CD14-positive monocyte (primary cell): ENCODE measurements at places on chromosomes 2 and 18.

DNA sequence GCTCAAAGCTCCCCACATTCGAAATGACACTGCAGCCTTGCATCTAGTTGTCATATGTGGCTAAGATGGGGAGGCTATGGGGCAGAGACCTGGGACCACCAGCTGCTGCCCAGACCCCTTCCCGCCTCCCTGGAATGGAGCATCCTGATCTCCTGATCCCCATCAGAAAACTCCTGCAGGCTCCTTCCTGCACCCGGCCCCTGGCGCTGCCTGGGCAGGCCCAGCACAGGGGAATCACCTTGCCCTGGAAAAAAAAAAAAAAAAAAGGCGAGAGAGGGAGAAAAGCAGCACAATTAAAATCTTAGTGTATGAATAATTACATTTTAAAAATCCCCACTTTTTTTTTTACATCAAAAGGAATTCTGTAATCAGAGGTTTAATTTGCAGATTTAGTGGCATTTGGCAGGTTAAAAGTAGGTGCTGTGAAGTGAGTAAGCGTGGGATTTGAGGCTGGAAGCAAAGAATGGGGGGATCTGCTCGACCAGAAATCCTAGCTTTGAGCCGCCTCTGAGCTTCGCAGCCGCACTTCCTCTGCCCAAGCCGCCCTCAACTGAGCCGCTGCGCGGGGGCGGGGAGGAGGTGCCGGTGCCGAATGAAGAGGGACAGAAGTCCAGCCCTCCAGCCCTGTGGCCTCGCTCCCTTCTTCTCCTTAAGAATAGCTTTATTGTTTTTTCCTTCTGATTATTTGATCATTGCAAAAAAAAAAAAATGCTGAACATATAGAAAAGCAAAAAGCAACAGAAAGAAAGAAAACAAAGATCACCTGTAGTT, 30.0 kb downstream of the THNSL2 start:
- no peak for DNase-seq

- DNase-seq = no peak
Measured at GRCh38 chr18:78722386-78722785, 257.2 kb upstream of the SALL3 start.

GRCh38 chr2:59892398-59892797, 661.1 kb downstream of the BCL11A start:
- DNase-seq = no peak

DNA sequence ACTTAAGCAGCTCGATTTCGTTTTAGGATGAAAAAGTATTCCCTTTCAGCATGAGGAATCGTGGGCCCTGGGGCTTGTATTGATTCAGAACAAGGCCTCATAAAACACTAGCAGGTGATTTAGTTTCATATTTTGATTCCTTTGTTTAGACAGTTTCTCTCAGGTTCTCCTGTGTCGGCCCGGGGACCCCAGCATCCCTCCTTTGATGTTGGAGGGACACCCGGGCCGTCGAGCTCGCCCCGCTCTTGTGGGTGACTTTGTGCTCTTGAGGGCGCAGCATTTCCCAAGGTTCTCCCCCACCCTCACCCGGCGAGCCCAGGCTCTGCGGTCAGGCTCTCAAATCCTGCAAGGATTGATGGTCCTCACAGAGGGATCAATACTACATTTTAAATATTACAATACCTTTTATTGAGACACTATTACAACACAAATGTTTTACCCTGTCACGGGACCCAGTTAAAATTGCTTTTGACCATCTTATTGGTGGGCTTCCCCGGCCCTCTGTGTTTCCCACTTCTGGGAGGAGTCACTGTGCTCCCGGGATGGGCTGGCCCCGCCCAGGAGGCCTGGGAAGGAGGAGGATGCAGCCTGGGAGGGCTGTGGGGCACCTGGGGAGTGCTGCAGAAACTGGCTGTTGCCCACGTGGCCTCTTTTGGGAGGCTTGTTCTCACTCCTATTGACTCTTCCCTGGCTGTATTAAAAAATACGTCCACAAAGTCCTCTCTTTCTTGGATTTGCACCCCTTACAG, 222.6 kb downstream of the INSIG2 start:
- DNase-seq = no peak

DNA sequence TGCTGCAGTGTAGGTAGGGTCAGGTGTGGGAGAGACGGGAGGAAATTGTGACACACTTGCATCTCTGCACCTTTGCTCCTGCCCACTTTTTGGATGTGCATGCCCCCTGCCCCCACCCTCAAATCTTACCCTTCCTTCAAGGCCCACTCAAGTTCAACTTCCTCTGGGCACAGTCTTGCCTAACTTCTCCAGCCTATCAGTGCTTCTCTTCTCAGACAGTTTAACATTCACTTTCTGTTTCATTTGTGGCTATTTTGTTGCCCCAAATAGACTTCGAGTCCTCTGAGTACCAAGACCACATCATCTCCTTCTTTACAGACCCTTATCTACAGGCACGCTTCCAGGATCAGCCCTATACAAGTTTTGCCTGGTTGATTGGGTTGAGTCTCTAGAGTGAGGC, 2.7 kb downstream of the ST8SIA5 start:
- DNase-seq = no peak

DNA sequence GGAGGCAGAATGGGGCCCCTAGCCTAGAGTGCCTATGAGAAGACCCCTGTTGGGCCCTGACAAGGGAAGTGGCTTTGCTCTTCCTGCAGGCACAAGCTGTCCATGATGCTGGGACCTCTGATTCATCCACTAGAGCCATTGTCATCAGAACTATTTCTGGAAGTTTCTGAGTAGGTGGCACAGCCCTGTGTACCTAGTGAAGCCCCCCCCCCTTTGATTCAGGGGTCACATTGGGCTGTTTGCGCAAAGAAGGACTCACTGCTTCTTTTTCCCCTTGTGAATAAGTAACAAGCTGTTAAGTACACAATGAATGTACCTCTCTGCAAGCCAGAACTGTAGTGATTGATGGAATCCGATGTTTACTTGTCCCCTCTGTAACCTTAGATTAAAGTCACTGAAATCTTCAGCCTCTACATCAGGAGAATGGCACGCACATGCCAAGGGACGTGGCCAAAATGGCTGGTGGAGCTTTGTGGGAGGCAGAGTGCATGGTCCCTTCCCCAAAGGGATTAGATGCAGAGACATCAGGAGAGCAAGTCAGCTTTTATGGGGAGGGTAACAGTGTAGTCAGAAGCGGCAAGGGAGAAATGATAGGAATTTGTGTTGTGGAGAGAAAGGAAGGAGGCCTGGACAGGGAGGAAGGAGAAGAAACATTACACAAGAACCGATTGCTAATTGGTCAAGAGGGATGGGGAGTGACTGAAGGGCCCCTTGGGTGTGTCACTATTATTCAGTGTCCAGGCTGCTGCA, 267.6 kb upstream of the RAB12 start:
- no peak for DNase-seq

DNA sequence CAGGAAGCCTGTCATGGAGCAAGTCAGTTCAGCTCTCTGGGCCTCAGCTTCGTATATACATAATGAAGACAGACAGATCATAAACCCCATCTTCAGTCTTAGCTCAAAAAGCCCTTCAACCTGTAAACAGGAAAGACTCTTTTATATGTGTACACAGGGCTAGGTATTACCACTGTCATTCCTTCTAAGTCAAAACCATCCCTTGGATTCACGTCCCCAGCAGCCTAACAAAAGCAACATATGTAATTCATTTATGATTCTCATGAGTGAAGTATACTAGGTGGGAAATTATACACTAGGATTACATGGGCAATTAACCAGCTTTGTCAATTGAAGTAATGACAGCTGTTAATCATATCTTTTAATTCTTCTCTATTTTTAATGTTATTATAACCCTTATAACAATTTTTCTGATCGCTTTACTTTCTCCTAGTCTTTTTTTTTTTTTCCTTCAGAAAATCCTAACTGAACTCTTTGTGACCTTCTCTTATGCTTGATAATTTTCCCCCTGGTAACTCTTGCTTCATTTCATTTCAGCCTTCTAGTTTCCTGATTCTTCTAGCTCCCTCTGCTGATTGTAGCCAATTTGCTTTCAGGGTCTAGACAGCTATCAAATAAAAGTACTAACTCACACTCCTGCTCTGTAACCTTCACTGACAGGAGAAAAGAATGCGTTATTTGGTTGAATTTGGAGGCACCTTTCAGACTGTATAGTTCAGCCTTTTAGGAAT, 99.7 kb downstream of the RBM43 start:
- DNase-seq = no peak

DNA sequence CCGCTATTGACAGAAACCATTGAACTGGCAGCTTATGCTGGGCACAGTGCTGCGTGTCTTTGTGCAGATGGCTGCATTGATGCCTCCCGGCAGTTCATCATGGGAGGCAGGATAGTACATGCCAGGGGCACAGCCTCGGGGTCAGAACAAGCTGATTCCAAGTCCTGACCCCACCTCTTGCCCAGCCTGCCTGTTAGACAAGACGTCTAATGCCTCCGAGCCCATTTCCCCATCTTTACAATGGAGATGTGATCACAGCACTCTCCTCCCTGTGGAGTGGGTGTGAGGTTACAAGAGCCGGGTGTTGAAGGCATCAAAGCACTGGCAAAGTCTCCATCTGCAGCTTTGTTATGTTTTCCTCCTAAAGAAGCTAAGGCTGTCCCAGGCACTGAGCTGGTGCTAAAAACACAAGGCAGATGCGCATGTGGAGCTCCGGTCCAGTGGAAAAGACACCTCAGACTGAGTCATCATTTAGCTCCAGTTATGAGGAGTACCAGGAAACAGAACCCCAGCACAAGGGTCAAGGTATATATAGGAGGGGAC, 125.7 kb upstream of the EPAS1 start:
- DNase-seq = no peak

GRCh38 chr18:59468821-59469220, 109.8 kb upstream of the LMAN1 start:
- no peak for DNase-seq

DNA sequence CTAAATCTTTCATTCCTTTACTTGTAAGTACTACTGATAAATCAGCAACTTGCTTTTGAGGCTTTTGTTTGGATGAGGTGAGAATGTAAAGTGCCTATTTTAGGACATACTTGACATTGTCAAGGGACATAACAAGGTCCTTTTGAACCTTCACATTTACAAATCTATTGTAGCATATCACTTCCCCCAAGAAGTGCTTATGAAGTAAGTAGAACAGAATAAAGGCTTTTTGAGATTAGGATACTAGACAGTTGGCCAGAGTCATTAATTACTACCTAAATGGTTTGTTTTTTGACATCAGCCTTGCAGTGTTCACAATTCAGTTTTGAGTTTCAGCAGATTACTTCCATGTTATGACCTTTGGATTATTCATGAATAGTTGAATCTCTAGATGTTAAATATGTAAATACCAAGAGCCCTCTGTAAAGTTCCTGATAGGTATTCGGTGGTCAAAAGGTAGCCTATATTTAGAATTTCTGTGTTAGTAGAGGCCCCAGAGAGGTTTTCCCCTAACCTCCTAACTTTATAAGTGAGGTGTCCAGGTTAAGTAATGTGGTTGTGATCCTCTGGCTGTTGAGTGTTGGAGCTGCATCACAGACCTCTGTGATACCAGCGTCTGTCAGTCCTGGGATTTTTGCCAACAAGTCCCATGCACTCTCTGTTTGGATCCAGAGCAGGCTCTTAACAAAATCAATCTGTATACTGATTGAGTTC, 67.2 kb downstream of the LCLAT1 start:
- DNase-seq = no peak

- no peak for DNase-seq
Measured at GRCh38 chr2:164335128-164335527, 286.2 kb downstream of the GRB14 start.

- no peak for DNase-seq
Measured at GRCh38 chr2:124289615-124290014, 264.5 kb downstream of the CNTNAP5 start.

- DNase-seq = no peak
Measured at GRCh38 chr18:69002233-69002632, 204.4 kb downstream of the CCDC102B start.

DNA sequence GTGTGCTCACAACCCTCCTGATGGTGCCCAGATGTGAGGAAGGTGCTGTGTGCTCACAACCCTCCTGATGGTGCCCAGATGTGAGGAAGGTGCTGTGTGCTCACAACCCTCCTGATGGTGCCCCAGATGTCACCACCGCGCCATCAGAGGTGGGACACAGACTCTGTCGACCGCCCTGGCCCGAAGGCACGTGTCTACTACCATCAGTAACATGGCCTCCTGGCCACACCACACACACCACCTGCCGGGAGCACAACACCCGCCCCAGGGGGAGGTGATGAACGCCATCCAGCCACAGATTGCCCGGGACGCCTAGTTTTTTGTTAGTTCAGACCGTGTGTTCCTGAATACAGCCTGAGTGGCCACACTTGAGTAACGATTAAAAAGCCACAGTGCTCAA, 24.5 kb downstream of the HDAC4 start:
- no peak for DNase-seq

- DNase-seq = no peak
Measured at GRCh38 chr2:1837458-1837857, 93.1 kb upstream of the PXDN start.

DNA sequence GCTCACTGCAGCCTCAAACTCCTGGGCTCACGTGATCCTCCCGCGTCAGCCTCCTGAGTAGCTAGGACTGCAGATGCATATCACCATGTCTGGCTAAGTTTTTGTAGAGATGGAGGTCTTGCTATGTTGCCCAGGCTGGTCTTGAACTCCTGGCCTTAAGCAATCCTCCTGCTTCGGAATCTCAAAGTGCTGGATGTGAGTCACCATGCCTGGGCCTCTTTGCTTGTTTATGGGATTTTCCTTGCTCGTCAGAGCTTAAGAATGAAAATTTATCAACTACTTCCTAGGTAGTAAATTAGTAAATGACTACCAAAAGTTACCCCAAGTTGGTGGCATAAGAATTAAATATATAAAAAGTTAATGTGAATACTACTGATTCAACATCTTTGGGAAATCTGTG, 51.0 kb downstream of the ACTR3 start:
- DNase-seq = no peak

- no peak for DNase-seq
Measured at GRCh38 chr2:9380702-9381628, 42.4 kb downstream of the ITGB1BP1 start.

GRCh38 chr2:64405581-64406406, 48.2 kb upstream of the LGALSL start:
- DNase-seq = no peak

DNA sequence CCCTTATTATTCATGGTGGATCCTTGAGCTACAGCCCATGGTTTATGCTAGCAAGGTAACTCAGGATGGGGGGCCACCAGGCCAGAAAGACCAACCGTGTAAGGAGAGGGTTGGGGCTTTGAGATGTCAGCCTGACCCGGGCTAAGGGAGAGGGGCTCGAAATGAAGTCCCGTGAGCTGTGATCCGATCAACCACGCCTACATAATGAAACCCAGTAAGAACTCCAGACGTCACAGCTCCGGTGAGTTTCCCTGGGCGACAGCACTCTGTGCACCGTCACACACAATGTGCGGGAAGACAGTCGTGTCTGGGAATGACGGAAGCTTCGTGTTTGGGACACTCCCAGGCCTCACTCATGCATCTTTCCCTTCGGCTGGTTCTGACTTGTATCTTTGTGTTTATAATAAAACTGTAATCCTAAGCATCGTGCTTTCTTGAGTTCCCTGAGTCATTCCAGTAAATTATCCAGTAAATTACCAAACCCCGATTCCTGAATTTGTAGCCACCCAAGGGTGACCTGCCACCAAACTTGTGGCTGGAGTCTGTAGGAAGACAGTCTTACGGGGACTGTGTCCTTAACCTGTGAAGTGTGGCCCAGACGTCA, 44.2 kb downstream of the CYP27C1 start:
- no peak for DNase-seq

- DNase-seq = peak; percentile 64
Measured at GRCh38 chr2:231710799-231711676, 2.7 kb downstream of the PTMA start.

- DNase-seq = peak; percentile 91
Measured at GRCh38 chr2:10285556-10286198, 17.0 kb upstream of the HPCAL1 start.
